Stimulated activated CD4-positive, alpha-beta T cell treated with anti-CD3 and anti-CD28 coated beads, TNF-alpha, amount 100 ng/mL, for 4 hours (primary cell): ENCODE measurements at places on chromosomes 3 and 15.

- DNase-seq = no peak
Measured at GRCh38 chr3:188906236-188906635, 265.5 kb upstream of the TPRG1 start.

DNA sequence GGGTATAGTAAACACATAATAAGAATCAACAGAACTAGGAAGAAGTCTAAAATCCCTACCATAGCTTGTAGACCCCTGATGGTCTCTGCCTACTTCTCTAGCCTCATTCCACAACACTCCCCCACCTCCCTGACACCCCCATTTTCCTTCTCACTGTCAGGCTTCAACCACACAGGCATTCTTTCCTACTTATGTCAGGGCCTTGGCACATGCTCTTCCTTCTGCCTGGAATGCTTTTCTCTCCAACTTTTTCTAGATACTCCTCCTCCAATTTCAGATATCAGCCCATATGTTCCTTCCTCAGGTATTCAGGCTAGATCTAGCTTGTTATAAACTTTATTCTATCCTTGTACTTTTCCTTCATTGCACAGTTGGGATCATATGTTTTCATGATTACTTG, 106.0 kb upstream of the MRPL3 start:
- DNase-seq = no peak

- DNase-seq = no peak
Measured at GRCh38 chr3:73680391-73681095, 55.8 kb upstream of the PDZRN3 start.

DNA sequence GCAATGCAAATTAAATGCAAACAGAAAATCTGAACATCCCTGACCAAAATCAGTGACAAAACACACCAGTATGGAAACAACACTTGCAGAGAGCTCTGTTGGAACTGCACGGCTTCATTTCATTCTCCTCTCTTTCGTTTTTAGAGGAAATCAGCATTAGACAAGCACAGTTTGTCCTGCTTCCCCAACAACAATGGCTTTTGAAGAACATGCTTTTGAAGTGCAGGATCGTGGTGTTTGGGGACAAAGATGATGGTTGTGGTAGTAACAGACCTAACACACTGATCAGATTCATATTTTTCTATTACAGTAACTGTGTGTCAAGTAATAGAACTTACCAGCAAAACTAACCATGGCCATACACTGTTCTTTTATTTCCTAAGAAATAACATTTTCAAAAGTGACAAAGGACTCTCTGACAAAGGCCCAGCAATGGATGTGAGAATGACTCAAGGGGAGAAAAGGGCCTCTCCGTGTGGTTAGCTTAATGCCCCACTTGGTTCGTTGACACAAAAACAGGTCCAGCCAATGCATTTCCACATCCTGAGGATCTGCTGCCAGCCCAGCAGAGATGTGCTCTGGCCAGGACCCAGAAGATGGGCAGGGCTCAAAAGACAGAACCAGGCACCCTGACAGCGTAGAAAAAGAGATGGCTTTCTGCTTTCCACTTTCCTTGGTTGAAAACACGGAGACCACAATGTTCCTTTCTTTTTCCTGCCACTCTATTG, 84.1 kb downstream of the CCNL1 start:
- DNase-seq = no peak

DNA sequence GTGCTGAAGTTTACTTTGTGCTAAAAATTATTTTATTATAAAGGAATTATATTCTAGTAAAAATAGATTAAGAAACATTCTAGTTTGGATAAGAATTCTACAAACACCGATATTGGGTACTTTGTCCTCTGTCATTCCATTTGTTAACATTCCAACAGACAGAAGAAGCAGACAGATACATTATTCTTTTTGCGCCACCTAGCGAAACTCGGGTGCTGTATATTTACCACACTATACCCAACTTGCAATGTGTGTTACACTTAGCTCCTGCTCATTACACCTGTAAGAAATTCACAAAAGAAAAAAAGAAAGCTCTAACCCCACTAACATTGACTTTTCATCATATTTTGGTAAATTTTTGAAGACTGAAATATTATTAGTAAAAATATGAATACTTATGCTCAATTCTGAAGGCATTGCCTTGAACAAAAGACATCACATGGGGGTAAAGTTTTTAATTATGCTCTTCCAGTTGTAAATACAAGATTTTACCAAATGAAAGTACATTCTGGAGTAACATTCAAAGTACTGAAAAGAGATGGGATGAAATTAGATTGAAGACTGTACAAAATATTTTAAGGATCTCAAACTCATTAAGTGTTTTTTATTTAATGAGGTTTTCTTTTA, 136.5 kb upstream of the MLF1 start:
- no peak for DNase-seq

- DNase-seq = no peak
Measured at GRCh38 chr3:42739401-42740158, 33.5 kb downstream of the CCDC13 start.

GRCh38 chr3:175564363-175564762, 705.2 kb downstream of the NAALADL2 start:
- no peak for DNase-seq

GRCh38 chr15:24633082-24633481, 42.5 kb upstream of the NPAP1 start:
- no peak for DNase-seq

DNA sequence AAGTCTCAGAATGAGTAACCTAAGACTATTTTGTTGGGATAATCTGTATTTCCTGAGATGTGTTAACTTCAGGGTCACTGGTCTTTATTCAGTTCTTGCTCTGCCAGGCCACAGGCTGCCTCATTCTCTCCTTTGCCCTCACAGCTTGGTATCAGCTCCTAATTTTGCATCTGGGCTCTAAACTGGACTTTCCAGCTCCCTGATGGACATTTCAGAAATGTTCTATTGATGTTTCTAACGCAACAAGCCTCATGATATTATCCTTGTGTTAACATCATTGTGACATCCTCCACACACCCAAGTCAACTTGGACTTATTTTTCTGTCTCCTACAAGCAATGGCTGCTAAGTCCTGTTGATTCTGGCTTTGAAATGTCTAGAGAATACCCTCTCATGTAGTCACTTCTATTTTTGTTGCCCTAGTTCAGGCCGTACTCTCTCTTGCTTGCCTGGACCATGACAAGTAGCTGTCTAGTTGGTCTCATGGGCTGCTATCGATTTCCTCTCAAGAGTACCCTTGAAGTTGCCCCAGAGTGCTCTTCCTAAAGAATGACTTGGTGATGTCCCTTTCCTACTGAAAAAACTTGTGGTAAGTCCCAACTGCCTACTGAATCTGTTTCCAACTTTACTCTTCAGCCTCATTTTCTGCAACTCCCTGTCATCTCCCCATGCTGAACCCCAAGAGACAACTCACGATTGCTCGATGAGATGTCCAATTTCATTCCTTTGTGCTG, 52.7 kb downstream of the CHST2 start:
- DNase-seq = no peak

DNA sequence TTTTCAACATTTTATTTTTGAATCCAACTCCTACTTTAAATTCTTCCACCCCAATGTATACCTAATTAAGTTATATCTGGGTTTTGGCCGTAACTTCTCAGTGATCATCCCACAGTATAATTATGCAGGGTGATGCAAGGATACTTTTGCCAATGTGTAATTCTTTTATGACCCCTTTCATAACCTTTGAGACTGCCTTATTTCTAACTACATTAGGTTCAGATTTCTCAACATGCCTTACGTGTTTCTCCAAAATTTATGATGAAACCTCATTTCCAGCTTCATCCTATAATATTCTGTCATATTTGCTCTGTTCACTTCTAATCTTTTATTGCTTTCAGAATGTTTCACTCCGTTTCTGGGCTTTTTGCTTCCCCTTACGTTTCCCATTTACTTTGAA, 1229.6 kb upstream of the ALCAM start:
- no peak for DNase-seq

- DNase-seq = no peak
Measured at GRCh38 chr3:66706890-66707289, 206.1 kb upstream of the LRIG1 start.

GRCh38 chr3:72320955-72321303, 527.3 kb downstream of the SHQ1 start:
- DNase-seq = no peak

DNA sequence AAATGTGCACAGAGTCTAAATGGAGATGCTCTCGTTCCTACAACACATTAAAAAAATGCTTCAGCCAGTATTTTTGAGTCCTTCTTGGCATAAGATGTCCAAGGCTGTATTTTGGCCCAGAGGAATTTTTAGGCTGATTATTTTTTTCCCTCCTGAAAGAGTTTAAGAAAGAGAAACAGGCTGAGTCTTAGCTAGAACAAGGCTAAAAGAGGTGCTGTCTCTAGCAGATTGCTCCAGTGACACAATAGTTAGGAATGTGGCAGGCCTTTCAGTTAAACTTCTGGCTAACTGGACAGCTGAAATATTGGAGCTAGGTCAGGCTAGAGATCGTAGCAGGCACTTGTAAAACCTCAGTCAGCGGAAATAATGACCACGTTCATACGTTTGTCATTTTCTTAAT, 271.4 kb upstream of the RARB start:
- DNase-seq = no peak

DNA sequence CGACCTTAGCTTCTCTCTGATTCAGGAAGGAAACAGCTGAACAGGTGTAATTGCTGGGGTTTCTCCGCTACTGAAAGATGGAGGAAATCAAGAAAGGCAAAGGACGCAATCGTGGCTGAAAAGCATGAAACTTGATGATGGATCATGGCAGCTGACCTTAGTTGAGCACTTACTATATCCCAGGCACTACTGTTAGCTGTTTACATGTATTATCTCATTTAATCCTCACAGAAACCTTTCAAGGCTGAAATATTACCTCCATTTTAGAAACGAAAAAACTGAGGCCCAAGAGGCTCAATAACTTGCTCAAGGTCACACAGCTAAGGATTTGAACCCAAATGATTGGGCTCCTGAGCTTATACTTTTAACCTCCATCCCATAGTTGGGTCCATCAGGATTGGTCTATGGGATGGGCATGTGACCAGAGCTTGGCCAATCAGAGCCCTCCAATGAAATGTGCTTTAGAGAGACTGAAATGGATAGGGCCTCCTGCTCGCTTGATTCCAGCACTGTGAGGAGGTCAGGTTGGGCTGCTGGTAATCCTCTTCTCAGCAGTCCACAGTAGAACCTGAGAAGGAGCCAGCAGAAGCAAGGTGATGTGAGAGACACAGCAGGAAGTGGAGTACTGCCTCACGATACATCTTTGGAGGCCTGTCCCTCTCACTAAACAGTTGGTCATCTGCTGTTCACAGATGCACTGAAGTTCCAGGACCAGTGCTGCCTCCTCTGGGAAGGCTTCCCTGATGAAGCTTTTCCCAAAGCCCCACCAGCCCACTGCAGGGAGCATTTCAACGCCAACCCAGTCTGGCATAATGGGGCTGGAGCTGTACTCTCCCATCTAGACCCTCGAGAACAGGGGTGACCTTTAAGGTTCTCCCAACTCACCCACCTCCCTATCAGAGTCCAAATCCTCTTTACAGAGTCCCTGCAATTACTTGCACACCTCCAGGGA, 10.4 kb downstream of the CLN6 start:
- DNase-seq = no peak

DNA sequence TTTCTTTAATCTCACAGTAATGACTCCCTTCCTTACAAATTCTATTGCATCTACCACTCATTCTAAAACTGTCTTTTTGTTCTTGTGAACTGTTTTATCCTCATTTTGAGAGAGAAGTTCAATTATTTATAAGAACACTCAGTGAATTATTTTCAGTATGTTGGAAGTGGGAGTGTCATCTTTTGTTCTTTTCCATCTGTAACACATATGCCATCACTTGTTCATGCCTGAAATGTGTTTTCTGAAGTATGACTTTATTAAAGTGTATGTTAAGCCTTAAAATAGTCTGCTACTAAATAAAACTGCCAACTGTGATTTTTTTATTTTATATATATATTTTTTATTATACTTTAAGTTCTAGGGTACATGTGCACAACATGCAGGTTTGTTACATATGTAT, 623.0 kb upstream of the CBLB start:
- DNase-seq = no peak

DNA sequence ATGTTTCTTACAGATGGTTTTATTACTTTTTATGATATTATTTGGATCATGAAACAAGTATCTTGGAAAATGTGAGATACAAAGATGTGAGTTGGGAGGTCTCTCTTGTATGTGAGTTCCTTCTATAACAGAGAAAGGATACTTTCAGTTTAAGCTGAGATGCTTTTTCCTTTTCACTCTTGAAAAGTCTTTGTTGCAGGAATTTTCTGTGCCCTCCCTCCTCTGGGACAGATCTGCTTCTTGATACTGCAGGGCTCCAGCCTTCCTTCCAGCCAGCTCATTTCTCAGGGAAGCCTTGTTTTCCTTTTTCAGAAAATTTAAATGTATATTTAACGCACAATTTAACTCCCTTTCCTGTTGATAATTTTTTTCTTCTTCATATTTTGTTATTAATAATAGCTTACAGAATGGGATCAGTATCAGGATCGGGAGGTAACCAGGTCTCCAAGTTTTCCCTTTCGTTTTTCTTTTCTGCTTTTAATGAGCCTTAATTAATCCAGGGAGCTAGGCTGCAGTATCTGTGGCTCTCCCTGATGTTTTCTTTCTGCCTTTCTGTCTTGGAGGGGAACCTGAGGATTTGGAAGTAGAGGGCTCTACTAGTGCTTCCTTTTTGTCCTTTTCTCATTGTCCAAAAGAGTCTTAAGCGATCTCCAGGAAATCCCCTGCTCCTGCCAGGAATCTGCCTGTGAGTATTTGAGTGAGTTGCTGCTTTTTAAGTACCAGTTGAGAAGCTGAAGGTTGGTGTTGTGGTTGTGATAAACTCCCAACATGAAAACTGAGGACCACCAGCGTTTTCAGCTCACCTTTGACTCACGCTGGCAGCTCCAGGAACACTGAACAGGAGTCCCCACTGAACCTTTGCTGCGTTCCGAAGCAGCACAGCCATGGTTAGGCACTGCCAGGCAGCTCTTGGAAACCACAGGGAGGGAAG, 105.7 kb downstream of the IGF1R start:
- no peak for DNase-seq

DNA sequence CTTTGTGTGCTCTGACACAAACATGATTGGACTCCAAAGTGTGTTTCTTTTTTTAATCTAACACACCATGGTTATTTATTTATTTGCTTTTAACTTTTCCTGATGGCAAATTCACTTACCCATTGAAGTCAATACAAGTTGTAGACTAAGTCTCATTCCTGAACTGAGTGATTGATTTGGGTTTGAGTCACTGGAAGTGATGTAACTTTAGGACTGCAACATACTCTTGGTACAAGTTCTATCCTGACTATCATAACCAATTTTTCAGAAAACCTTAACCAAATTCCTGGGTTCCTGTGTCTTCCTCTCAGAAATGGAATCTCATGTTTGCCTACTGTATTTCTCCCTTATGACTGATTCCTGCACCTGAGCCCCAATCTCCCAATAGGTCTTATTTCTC, 590.0 kb upstream of the ROBO1 start:
- no peak for DNase-seq

DNA sequence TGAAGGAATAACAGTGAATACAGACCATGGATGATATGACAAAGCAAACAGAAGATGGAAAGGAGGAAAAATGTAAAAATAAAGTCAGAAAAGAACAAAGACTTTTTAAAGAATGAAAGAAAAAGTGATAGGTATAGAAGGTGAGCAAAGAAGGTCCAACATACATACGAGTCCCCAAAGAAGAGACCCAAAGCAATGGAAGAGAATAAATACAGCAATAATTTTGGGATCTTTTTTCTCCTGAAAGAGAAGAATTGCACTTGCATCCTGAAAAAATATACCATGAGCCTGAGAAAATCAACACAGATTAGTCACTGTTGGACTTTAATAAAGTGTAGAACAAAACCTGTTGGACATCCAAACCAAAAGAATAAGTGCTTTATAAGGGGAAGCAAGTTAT, 85.3 kb upstream of the SLC6A1 start:
- DNase-seq = no peak

GRCh38 chr15:31550211-31550977, 223.8 kb downstream of the KLF13 start:
- no peak for DNase-seq
